Pancreas (tissue), 10 donors: ENCODE measurements at places on chromosomes 5 and 9. TPM values are rescaled to one million over a fixed set of nuclear protein-coding genes. Genes with fewer than 3 reads are reported as not detected.

KCNIP1 gene
- polyA plus RNA-seq, result 10.3 TPM

ADAMTS13 gene
- polyA plus RNA-seq, result 18.9 TPM

RNF183 gene
- 1.5 TPM for polyA plus RNA-seq

VCAN gene
- 1.4 TPM for polyA plus RNA-seq

DNA sequence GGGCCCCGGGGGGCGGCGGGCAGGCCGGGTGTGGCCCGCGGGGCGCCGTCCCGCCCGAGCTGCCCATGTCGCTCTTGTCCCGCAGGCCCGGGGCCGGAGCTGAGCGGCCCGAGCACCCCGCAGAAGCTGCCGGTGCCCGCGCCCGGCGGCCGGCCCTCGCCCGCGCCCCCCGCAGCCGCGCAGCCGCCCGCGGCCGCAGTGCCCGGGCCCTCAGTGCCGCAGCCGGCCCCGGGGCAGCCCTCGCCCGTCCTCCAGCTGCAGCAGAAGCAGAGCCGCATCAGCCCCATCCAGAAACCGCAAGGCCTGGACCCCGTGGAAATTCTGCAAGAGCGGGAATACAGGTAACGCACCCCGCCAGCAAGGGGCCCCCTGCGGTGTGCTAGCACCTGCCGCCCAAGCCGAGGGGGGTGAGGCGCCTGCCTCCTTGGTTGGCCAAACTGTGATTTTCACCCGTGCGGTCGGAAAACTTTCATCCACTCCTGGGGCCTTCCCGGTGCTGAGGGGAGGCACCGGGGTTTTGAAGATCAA is 32.1 kb downstream of the SMARCA2 start:
- no peak for DNase-seq
- H3K27ac ChIP-seq, result no peak overlapping the region
- H3K27me3 ChIP-seq, result no peaks in the 10 kb centered on the region
- no peaks in the 10 kb centered on the region for H3K36me3 ChIP-seq

DNA sequence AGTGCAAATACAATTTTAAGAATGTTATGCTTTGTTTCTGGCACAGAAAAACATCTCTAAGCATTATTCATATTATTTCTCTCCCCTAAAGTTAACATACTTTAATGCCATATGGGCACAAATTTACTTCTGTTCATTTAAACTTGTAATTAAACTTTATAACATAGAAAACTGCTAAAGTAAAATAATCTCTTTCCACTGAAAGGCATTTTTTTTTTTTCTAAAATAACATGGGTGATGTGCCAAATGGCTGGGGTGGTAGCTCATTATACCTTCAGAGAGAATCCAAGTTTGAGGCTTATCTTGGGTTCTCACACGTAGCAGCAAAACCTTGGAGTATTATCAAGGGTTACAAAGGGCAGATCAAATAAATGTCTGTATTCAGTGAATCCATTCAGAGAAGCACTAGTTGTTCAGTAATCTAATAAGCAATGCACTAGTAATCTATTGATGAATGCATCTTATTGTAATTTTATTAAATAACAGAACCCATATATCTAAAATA is 257.6 kb upstream of the POU5F2 start:
- H3K27ac ChIP-seq, result no peak overlapping the region
- no peak overlapping the region for H3K4me3 ChIP-seq
- no peaks in the 10 kb centered on the region for H3K27me3 ChIP-seq
- DNase-seq, result no peak
- H3K36me3 ChIP-seq, result no peaks in the 10 kb centered on the region
